ENCODE measurements at places on chromosomes 5 and 9.

DNA sequence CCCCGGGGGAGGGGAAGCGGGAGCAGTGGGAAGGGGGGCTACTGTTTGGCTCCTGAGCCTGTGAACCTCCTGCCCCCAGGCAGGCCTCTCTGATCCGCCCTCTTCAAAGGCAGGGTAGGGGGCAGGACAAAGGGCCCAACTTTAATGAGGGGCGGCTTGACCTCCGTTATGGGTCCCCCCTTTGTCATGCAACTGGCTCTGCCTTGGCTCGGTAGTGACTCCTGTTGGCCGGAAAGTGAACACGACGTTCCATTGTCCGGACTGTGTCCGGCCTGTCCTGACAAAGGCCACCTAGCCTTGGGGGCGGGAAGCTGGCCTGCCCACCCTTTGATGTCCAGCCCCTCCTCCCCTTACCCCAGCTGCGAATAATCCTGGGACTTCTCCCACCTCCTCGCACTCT, 1.3 kb downstream of the CDX1 start:
- DNase-seq = no peak

- no peak for DNase-seq
Observed at GRCh38 chr9:37929441-37929895, 25.5 kb upstream of the SLC25A51 start.

- DNase-seq = no peak
Observed at GRCh38 chr5:130198927-130199326, 294.7 kb downstream of the CHSY3 start.

DNA sequence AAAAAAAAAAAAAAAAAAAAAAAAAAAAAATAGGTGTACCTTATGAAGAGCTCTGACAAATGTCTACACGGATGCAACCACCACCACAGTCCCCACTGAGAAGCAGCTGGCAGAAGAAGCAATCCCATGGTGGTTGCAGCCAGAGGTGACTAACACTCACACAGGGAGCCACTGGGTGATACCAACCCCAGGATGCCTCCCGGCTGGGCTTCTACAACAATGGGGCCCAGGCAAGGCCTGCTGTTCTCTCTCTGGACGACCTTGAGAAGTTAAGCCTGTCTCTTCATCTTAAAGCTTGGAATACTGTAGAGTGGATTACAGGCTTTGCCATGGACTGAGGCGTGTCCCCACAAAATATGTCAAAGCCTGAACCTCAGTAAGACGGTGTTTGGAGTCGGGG, 104.1 kb downstream of the ROR2 start:
- DNase-seq = no peak

- DNase-seq = no peak
Observed at GRCh38 chr5:151030379-151030778, 10.0 kb downstream of the GPX3 start.

DNA sequence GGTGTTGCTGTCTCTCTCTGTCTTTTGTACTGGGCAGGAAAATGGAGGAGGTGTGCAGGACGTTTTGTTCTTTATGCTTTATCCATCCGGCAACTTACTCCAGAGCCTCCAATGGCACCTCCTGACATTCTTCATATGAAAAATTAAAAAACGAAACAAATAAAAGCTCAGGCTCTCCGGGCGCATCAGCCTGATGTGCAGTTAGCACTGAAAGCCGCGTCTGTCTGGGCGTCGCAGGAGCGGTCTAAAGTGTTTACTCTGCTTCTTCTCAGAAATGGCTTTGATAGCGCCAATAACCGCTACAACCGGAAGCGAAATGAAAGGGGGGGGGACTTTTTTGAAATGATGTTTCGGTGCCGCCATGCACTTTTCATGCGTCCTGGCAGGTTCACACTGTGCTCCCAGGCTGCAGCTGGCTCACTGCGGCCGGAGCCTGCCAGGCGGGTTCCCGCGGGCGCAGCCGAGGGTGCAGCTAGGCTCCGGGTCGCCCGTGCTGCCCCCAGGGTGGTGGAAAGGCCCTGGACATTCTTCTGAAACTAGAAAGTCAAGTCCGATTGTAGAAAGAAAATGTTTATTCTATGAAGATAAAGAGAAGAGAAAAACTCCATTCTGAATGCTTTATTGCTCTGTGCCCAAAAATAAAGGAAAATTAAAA, 407.7 kb upstream of the IRX1 start:
- DNase-seq = no peak

GRCh38 chr5:100772006-100772405, 131.1 kb downstream of the ST8SIA4 start:
- no peak for DNase-seq
